ENCODE measurements at places on chromosomes 7 and 10.

GRCh38 chr10:49837685-49838084 is 75.6 kb upstream of the OGDHL start:
- no peak for DNase-seq

GRCh38 chr7:21939136-21939857 is 6.4 kb downstream of the CDCA7L start:
- peak; percentile 26 for DNase-seq

DNA sequence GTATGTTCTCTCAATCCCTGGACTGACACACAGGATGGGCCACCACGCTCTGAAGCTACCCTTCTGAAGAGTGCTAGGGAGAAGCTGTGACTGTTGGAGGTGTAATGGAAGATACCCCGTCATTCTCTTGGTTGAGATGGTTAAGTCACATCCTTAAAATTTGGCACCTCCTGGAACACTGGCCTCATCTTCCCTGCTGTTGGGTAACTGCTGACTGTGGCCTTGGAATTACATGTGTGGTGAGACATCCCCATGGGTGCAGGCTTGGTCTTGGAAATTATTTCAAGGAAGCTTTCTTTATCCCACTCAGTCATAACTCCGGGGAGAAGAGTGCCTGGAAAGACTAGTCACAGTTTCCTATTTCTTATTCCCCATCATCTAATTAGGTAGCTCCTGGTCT is 62.0 kb downstream of the LRMDA start:
- DNase-seq = no peak

- no peak for DNase-seq
Measured at GRCh38 chr10:107022600-107023354, 141.7 kb downstream of the SORCS1 start.

DNA sequence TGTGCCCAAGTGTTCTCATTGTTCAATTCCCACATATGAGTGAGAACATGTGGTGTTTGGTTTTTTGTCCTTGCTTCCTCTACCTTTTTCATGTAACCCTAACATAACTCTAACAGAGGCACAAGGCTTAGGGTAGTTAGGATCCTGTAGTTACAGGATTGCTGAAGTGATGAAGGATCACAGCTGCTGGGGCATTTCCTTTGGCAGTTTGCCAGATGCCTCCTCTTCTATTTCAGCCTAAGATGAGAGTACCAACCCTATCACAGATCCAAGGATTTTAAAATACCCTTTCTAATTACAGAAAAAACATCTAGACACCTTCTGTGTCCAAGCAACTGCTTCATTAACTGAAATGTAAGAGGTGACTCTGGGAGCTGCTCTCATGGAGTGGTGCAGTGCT is 141.7 kb upstream of the COL1A2 start:
- DNase-seq = no peak
